ENCODE measurements at places on chromosomes 12 and 14.
A peak's percentile ranks its signal among the peaks of the same experiment; 100 is the strongest.

- DNase-seq: no peak
Measured at GRCh38 chr14:69117020-69117767, 35.7 kb downstream of the DCAF5 start.

- no peak for DNase-seq
Measured at GRCh38 chr12:2485681-2486080, 309.1 kb upstream of the FKBP4 start.

DNA sequence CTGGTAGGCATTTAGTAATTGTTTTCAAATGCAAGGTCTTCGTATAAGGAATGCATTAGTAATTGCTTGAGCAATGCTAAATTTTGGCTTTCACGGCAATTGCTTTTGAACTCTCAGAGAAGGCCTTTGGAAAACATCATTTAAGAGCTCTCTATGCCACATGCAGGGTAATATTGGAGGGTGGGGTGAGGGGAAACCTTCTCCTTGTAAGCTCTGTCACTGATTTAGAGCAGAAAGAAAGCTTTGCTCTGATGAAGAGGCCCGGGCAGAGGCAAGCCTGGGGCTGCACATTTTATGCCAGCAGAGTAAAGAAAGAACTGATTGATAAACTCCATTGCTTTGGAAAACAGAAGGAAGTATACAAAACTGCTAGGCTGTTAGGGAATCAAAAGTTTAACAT lies 70.9 kb downstream of the TRIM9 start:
- DNase-seq: no peak

DNA sequence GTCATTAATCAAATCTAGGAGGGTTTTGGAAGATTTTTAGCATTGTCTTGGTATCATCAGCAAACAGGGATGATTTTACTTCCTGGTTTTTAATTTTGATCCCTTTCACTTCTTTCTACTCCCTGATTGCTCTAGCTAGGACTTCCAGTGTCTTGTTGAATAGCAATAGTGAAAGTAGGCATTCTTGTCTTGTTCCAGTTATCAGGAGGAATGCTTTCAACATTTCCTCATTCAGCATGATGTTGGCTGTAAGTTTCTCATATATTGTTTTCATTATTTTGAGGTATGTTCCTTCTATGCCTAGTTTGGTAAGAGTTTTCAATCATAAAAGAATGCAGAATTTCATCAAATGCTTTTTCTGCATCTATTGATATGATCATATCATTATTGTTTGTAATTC lies 244.2 kb upstream of the CLEC14A start:
- DNase-seq: no peak

DNA sequence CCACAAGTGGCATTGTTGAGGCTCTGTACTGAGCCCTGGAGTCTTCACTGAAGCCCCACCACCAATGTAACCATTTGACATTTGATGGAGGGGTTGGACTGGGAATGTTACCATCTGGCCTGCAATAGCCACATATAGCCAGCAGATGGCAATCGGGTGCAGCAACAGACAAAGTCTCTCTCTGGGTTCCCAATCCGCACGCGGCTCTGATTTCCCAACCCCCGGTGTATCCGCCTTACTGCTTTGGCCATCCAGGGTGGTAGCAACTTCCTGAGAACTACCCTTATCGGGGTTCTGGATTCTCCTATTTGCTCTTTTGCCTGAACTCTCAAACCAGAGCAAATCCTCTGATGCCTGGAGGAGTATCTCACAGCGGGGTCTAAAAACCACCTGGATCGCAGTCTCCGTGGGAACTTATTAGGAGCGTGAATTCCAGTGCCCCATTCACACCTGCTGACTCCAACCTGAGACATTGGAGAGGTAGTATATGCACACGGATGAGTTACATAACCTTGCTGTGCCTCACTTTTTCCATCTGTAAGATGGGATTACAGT lies 14.2 kb downstream of the VRTN start:
- DNase-seq: peak; percentile 38

DNA sequence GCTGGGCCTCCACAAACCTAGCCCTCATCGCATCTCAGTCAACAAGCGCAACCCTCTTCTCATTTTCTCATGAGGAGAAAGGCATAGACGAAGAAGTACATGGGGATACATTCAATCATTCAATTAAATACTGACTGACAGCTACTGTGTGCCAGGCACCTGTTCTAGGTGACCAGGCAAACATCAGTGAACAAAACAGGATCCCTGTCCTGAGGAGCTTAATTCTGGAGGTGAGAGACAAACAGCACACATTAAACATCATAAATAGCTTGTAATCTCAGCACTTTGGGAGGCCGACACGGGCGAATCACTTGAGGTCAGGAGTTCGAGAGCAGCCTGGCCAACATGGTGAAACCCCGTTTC lies 362 bp upstream of the ACYP1 start:
- no peak for DNase-seq

DNA sequence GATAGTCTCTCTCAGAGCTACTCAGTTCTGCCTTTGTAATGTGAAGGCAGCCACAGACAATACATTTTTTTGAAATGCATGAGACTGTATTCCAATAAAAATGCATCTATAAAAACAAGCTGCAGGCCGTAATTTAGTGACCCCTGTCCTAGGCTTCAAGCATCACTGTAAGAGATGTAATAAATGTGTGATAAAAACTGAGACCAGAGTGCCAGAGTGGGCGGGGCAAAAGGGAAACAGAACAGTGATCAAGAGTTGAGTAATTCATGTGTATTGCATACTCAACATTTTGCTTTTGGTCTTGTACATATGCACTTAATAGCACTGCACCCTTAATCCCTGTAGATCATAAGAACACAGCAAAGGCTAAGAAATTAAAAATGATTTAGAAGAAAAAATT lies 743.5 kb downstream of the DIO2 start:
- DNase-seq: no peak

- DNase-seq: no peak
Measured at GRCh38 chr14:79167957-79168356, 997.8 kb downstream of the NRXN3 start.

DNA sequence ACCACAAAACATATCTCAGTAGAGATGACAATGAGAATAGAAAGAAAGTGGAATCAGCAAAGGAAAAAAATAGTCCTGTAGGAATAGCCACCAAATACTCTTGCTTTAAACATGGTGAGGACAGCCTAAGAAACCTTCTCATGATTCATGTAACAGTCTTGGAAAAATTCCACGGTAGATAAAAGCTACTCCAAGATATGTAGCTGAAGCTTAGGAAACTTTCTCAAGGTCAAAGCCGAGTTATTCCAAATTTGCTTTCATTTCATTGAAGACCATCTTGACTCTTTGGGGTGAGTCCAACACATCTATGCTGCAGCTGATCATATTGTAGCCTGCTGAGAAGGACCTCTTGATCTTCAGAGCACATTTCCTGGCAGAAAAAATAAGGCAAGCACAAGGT lies 157.6 kb downstream of the PAH start:
- no peak for DNase-seq

DNA sequence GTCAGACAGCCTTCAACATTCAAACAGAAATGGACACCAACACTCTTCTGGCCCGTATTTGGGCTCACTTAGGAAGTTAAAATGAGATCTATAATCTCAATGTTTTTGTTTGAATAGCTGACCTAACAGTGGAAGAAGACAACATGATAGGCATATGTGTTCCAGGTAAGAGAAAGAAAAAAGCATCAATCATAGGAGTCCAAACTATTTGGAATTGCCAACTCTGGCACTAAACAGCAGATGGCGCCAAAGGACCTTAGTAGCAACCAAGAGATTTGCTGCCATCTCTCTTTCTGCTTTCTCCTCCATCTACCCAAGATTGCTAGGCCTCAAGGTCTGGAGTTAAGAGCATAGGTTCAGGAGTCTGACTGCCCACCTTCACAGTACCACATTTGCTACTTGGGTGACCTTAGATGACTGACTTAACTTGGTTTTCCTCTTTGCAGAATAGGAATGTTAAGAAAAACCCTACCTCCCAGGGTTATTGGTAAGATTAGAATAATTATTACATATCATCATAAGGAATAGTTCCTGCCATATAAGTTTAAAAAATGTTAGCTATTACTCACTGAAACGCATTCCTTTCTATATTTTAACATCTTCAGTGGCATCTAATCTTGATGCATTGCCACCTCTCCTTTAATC lies 30.2 kb downstream of the PEX5 start:
- peak; percentile 43 for DNase-seq

DNA sequence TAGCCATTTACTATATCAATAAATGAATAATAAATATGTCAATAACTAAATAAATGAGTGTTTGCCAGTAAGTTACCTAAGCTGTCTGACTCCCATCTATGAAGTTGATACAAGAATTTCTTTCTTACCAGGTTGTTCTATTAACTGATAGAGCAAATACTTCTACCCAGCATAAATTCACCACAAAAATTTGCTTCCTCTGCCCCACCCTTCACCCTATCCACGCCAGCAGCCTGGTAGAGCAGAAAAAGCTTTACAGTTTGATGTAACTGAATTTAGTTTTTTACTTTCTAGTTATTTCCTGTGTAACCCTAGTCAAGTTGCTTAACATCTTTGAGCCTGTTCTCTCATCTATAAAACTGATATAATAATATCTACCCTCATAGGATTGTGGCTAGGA lies 94.9 kb upstream of the SLC16A7 start:
- DNase-seq: no peak

DNA sequence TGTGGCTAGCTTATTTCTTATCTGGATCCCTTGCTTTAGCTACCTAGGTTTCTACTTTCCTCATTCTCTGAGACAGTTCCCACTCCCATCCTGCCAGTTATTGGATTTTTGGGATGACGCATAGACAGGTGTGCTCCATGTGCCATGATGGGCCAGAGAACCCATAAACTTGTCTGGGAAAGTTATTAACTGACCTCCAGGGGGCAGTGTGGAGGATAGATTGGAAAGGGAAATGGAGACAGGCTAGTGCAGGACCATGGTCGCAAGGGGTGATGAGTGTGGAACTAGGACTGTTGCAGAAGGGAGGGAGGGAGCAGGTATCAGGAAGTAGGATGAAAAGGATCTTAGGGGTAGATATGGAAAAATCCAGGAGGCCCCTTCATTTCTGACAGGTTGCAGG lies 80.3 kb downstream of the ESRRB start:
- DNase-seq: peak; percentile 0

DNA sequence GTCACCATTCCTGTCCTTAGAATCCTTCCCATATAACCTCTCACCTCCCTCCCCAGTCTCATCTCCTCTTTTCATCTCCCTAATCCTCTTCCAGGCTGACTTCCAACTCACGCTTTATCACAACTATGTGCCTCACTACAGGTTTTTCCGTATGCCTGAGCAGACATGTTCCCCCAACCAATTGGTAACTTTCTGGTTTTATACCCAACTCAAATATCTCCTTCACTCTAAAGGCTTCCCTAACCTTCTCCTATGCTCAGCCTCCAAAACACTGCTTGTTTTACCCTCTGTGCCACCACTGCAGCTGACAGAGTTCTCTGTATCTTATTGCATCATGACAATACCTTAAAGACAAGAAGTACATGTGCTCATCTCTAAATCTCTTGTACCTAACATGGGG lies 139.7 kb downstream of the KSR2 start:
- no peak for DNase-seq

DNA sequence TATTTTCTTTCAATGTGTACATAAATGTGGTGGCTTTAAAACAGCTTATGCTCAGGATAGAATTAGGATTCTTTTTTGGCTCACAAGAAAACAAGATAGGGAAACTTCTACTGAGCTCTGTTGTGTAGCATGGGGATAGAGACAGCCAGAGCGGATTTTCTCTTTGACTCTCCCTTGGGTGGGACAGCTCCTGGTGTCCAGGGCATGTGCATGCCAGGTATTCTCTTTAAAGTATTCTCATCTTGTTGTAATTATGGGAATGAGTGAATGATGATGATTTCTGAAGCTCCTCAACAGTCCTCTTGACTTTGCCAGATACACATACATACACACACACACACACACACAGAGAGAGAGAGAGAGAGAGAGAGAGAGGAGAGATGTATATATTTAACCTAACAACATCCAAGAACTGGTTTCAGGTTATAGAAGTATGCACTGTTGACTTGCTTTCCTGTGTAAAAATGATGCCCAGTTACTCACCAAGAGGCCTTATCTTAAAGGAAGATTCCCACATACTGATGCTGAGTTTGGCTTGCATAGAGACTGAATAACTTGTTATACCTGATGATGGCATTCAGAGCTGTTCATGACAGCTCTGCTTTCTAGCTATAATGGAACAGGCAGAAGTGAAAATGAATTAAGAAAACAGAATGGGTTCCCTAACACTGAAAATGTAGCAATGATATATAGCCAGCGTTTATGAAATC lies 387.5 kb downstream of the EGLN3 start:
- DNase-seq: no peak

GRCh38 chr12:26830363-26830762 lies 2.6 kb downstream of the ITPR2 start:
- no peak for DNase-seq

GRCh38 chr14:100907240-100907639 lies 3.7 kb upstream of the RTL1 start:
- DNase-seq: no peak

- no peak for DNase-seq
Measured at GRCh38 chr14:95601650-95602049, 66.8 kb downstream of the GLRX5 start.

DNA sequence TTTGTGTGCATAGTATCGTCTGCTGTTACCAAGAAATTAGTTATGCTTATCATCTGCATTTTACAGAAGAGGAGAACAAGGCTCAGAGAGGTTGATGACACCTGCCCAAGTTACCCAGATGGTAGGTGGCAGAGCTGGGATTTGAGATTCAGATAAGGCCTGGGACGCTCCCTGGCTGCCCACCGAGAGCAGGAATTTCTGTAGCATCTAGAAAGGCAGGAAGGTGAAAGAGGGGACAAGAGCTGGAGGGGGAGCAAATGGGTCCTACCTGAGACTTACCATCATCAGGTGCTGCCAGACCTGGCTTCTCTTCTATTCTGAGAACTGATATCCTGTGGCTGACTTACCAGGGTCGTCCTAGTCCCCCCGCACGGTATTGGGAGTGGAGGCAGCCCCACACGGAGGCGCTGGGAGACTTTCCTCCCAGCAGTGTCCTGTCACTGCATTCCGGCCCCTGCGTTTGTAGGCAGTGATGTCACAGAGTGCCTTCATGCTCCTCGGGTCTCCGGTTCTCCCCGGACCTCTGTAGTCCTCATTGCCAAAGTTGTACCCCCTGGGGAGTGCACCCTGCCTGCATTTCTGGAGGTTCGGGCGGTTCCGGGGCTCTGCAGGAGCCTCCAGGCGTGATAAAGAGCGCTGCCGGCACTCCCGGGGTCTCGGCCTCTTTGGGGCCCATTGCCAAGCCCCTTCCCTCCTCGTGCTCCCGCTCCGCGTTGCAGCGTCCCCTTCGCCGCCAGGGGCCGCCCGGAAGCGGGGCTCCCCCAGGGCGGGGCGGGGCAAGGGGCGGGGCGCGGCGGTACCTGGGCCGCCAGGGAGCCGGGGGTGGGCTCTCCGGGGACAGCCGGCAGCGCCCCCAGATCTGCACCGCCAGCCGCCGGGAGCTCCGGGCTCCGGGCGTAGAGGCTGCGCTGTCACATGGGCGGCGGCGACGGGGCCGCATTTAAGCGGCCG lies at the start of gene CABP1:
Gene CABP1 (plus strand): TSS at position 856 of the 951 bp plus-strand sequence. CDS start 60 bp downstream, at position 916.
- no peak for DNase-seq

DNA sequence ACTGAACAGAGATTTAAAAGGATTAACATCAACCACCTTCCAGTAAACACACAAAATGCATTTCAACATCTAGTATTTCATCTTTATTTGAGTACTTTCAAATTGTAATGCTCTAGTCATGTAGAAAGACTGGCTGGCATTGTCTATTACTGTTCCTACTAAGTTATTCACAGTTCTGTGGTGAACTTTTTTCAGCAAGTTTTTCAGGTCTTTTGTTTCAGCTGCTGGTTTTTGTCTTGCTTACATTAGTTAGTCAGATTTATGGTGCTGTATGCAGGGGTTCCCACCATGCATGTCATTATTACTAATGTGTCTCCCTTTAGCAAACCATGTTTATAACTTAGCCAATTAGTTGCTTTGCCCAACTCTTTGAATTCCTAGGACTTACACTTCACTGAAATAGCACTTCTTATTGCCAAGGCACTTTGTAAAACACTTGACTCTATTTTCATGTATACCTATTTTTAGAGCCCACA lies 253.4 kb upstream of the KITLG start:
- no peak for DNase-seq

Measured in HS-5 (cell line).